ENCODE measurements at places on chromosomes 5 and 9. TPM values are rescaled to one million over a fixed set of nuclear protein-coding genes. Genes with fewer than 3 reads are reported as not detected.

Gene GABRA1
- total RNA-seq = not detected

Gene ALAD
- total RNA-seq = 9.2 TPM

Gene PTGR1
- 54.8 TPM for total RNA-seq

Gene TBC1D13
- total RNA-seq = 26.0 TPM

Gene VLDLR
- 1.4 TPM for total RNA-seq

Gene LIFR
- total RNA-seq = 40.2 TPM

Gene WDR38
- total RNA-seq = not detected

Data from mammary microvascular endothelial cell (primary cell).